ENCODE measurements at places on chromosomes 5 and 9.

GRCh38 chr5:67459253-67459652 is 262.7 kb upstream of the CD180 start:
- DNase-seq: no peak

DNA sequence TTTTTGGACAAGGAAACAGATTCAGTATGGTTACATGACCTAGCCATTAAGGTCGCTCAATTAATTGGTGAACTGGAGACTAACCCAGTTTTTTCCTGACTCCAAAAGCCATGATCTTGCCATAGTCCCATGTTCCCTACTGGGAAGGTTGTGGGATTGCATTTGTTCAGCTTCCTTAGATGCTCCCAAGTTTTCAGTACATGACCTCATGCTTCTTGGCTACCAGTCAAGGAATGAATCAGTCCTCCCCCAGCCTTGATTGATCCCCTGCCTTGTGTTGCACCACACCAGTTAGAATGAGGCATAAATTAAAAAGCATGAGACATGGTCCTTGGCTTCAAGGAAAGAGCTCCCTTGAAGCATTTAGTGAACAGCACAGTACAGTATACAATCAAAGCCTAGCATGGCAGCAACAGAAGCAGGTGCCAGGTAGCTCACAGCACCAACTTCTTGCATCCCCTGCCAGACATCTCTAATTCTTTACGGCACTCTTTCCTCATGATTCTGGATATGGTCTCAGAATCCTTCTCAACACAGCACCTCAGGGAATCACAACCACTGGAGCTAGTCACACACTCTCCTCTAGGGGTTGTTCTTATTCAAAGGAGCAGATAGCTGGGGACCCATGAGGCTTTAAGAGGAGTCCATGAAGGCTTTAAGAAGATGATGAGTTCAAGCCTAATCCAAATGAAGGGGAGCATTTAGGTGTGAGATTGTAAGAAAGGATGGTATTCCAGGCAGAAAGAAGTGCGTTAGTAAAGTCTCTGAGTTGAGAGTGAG is 295.5 kb upstream of the CLINT1 start:
- no peak for DNase-seq

DNA sequence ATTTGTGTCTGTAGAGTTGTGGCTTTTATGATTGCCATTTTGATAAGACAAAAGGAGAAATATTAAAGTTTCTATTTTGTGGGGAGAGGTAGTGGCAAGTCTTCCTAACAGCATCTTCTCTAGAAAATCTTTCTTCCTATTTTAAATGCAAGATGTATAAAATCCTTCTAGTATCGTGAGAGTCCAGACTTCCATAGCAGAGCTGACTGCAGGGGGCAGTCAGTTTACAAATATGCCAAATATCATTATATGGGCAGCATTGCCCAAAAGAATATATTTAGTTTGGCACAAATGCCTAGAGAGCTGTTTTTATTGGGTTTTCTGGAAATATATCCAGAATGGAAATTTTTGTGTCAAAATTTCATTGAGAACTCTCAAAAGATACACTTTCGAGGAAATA is 82.1 kb upstream of the ALDH1A1 start:
- DNase-seq: no peak

GRCh38 chr5:26681861-26682260 is 356.5 kb downstream of the CDH9 start:
- no peak for DNase-seq

GRCh38 chr5:151592855-151593408 is 1.8 kb upstream of the FAT2 start:
- no peak for DNase-seq

- no peak for DNase-seq
These were observed 27.8 kb downstream of the TMEM167A start for GRCh38 chr5:83049370-83049885.

DNA sequence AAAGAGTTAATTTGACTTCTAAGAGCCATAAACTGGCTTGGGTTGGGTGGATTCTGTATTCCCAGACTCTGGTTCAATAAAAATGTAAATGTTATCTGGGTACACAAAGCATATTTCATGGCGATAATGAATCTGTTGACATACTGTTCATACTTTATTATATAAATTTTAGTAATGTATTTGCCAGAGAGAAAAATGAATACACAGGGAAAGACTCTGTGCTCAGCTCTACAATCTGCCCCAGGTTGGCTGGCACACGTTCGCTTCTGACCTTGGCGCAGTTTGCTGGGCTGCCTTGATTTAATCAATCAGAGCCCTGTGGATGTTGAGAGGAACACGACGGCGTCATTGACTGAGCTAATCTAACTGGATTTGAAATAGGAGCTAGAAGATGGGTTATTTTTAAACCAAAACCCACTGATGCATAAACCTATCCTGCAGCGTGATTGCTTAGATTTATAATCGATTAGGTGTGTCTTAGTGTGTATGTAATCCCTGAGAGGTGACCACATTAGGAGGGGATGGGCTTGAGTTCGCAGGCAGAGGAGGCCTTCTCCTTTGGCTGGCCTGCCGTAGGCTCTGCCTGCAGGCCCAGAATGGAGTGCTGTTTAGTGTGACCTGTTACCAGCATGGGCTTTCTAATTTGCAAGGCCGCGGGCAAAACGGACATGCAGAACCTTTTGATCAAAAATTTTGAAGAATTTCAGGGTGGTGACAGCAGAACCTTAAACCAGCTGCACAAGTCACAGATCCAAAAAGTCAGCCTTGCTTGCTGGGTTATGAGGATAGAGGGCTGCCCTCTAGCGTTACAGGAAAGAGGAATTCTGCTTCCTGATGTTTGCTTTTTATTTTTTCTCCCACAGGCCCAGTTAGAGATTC is 3.9 kb upstream of the ADCY2 start:
- no peak for DNase-seq

GRCh38 chr5:111119856-111120255 is 27.7 kb downstream of the WDR36 start:
- no peak for DNase-seq

DNA sequence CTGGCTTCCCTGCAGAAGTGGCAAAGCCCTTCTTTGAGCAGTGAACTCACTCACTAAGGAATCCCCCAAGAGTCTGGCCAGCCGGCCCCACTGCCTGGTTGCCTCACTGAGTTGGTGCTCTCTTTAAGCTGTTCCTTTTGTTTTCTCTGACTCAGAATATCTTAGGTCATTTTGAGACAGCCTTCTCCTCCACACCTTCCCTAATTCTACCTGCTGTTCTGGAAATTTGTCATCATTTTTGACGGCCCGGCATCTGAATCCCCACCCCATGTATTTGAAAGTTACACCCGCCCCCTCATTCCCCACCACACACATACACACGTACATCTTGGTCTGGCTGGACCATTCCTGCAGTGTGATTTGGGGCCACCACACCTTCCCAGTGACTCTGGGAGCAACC is 41.8 kb downstream of the FGF1 start:
- DNase-seq: no peak

DNA sequence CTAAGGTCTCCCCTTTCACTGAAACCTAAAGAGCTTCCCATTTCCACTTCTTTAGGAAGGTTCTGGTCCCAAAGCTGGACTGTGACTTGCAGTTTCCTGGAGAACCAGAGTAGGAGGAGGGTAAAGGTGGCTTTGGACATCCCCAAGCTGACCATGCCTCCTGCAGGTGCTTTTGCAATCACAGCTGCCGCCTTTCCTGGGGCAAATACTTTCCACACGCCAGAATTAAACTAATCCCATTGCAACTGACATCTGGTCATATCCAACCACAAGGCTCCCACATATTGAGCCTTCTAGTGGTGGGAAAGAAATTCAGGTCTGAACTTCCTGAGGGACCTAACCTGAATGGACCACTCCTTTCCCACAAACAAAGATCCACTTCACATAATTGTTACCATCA is 92.7 kb downstream of the NRG2 start:
- no peak for DNase-seq

GRCh38 chr5:168464214-168464613 is 22.1 kb upstream of the RARS1 start:
- DNase-seq: no peak

DNA sequence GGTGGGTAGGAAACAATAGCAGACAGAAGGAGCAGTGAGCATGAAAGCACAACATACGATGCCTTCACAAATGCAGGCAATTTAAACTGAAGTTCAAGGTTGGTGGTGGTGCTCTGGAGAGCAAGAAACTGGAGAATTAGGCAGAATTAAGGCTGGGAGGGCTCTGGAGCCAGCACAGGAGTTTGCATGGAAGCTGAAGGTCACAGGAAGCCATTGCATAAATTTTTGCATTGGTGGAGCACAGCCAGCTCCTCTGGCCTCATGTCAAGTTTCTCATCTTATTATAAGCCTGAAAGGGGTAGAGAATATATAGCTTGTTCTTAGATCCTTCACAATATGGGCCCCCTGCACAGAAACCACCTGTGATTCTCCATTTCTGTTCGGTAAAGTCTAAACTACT is 207.4 kb downstream of the PAPPA start:
- no peak for DNase-seq

DNA sequence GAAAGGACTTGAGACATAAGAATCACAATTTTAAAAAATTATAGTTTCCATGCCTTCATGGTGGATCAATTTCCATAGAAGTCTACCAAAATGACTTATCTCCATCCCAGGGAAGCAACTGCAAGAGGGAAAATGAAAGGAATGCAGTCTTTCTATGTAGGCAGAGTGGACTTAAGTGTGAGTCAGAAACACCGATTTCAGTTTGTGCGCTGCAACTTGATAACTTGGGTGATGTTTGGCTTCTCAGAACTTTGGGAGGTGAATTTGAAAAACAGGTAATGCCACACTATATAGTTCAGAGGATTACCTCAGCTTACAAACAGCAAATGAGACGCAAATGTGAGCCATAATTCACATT is 708 bp upstream of the CSNK1G3 start:
- DNase-seq: no peak

DNA sequence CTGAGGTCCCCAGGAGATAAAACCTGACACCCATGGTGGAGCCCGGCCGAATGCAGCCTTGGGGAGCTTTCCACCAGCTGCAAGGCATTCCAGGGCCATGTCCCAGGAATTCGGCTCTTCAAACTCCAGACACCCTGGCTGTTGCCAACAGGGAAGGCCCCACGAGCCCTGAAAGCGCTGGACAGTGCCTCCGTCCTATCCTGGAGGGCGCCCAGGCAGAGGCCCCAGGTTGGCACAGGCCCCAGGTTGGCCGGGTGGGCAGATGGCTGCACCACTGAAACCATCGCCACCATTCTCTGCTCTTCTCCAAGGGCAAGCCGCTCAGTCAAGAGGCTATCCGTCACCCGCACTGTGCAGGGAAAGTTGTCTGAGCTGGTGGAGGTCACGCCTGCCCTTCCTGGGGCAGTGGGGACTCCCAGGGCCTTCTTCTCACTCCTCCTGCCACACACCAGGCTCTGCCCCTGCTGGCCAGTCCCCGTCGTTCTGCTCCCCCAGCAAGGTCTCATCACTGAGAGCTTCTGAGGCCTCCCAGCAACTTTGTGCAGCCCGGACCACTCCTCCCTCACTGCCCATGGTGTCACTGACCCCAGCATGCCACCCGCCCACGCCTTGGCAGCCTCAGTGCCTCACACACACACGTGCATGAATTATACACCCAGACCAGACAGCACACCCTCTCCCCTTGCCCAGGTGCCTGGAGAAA is 21.2 kb downstream of the SLC6A3 start:
- DNase-seq: no peak

DNA sequence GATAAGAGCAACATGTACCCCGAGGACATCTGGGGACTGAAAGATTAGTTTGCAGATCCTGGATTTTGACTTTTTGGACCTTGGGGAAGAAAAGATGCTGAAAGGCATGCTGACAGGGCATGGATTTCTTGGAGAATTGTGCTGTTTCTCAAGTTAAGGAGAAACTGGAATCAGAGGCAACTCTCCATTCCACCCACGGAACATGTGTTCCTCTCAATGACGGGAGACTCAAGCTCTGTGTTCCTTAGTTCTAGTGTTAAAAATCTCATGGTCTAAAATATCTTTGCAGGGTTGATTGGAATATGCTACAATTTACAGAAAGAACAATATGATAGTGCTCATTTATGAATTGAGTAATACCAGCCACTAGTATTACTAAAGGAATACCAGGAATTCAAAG is 34.4 kb upstream of the CDH12 start:
- peak; percentile 0 for DNase-seq

- no peak for DNase-seq
These were observed 15.7 kb downstream of the RANBP3L start for GRCh38 chr5:36285837-36286615.

DNA sequence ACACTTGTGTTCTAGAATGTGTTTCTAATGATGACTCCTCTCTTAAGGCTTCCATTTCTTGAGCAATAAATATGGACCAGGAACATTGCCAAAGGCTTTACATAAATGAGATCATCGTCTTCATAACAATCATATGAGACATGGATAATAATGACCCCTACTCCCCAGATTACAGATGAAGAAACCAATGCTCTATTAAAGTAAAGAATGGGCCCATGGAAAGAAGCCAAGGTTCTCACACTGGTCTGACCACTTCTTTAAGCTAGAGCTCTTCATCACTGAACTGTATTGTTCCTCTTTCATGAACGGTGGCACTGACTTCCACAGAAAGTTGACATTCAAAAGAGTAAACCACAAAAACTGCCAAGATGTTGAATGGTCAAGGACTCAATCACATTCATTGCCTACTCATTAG is 65.3 kb downstream of the MARCHF3 start:
- DNase-seq: no peak

DNA sequence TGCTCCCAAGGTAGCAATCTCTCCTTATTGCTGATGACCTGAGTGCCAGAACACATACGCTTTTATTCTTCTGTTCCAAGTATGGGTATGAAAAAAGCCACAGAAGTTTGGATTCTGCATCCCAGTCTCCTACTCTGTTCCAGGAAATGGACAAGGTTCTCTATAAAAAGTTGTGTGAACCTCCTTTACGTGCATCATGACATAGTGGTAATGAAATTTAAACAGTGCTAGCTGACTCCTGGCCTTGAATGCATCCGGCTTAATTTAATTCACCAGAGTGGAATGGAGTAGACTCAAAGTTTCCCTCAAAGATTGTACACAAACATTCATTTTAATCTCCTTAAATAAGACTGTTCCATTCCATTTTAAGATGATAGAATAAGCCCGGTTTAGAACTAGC is 68.9 kb downstream of the LURAP1L start:
- no peak for DNase-seq

DNA sequence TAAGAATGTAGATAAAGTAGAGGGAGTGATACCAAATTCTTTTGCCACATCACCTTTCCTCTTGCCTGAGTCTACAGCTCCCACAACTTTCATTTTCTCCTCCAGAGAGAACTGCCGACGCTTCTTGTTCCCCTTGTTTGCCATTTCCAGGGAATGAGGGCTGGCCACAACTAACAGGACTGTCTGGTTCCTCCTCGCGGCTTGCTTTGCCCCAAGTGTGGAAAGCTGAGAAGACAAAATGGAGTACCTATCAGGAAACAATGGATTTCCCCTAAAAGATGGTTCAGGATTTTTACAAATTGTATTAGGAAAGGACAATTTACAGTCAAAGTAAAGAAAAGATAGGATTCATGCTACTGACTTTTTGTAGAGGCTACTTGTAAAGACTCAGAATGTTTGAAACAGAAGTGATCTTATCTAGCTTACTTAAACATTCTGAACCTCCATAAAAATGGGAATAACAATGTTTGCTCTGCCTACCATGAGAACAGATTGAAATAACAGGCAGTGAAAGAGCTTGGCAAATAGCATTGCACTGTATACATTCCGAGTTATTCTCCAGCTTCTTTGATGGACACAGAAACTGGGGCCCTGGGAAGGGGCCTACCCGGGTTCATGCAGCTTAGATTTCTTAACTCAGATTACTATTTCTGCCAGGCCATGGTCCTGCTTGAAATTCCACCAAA is 4.1 kb downstream of the TIGD6 start:
- DNase-seq: no peak

GRCh38 chr9:5269249-5269715 is 35.2 kb downstream of the RLN2 start:
- DNase-seq: no peak

GRCh38 chr5:65418661-65419060 is 63.1 kb downstream of the ADAMTS6 start:
- no peak for DNase-seq

All from amygdala (tissue), 56 donors.